ENCODE measurements at places on chromosomes 13 and 19. TPM values are rescaled to one million over a fixed set of nuclear protein-coding genes. Genes with fewer than 3 reads are reported as not detected.
A peak's percentile ranks its signal among the peaks of the same experiment; 100 is the strongest.

Gene PEAK3
- 9.5 TPM for total RNA-seq

DNA sequence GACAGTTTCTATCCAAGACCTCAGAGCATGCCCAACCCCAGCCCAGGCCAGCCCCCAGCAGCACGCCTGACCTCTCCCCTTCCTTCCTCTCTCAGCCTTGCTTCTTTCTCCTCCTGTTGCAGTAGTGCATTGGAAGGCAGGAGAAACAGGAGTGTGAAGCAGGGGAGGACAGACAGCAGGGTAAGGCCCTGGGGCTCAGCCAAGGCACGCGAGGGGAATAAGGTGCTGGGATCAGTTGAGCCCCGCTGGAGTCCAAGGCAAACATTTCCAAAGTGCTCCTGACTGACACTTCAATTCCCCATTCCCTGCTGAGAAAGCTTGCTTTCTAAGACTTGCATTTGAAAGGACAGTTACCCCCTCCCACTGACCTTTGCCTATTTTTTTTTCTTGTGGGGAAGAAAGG is 73.1 kb upstream of the OLFM4 start:
- no peak for DNase-seq

GRCh38 chr19:38004521-38005223 is 97.7 kb downstream of the SIPA1L3 start:
- no peak for DNase-seq

Gene KIR3DL1
- total RNA-seq: 34.7 TPM

Gene TMEM38A
- total RNA-seq: 0.29 TPM

Gene MRPL54
- total RNA-seq: 60.5 TPM

Gene SIGLEC8
- not detected for total RNA-seq

GRCh38 chr19:46472592-46472991 is 1.2 kb upstream of the PNMA8A start:
- DNase-seq: no peak

Gene TJP3
- total RNA-seq: 2.9 TPM

Gene C19orf85
- not detected for total RNA-seq

DNA sequence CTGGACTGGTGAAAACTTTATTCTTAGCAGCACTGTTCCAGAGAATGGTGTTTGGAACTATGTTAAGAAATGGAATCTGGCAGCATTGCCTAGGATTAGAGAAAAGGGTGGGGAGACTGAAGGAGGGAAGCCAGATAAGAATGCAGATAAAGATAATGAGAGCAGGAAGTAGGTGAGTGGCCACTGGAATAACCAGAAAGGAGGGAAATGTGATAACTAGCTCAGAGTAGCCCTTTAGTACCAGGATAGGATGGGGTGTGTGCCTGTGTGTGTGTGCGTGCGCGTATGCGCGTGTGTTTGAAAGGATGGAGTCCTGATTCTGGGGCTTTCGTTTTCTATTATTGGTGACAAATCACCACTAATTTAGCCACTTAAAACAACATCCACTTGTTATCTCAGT is 33.4 kb upstream of the FRY start:
- DNase-seq: no peak

GRCh38 chr19:47228937-47229675 is 1.9 kb downstream of the BBC3 start:
- DNase-seq: peak; percentile 73

- no peak for DNase-seq
Measured at GRCh38 chr19:38175422-38175821, 48.6 kb downstream of the DPF1 start.

GRCh38 chr19:14379294-14380065 is 1.8 kb upstream of the ADGRE5 start:
- no peak for DNase-seq

Gene HOMER3
- total RNA-seq: 4.8 TPM

All from natural killer cell (primary cell).